ENCODE measurements at places on chromosomes 2 and 18.

- DNase-seq, result no peak
Observed at GRCh38 chr2:108588070-108588668, 53.9 kb downstream of the LIMS1 start.

DNA sequence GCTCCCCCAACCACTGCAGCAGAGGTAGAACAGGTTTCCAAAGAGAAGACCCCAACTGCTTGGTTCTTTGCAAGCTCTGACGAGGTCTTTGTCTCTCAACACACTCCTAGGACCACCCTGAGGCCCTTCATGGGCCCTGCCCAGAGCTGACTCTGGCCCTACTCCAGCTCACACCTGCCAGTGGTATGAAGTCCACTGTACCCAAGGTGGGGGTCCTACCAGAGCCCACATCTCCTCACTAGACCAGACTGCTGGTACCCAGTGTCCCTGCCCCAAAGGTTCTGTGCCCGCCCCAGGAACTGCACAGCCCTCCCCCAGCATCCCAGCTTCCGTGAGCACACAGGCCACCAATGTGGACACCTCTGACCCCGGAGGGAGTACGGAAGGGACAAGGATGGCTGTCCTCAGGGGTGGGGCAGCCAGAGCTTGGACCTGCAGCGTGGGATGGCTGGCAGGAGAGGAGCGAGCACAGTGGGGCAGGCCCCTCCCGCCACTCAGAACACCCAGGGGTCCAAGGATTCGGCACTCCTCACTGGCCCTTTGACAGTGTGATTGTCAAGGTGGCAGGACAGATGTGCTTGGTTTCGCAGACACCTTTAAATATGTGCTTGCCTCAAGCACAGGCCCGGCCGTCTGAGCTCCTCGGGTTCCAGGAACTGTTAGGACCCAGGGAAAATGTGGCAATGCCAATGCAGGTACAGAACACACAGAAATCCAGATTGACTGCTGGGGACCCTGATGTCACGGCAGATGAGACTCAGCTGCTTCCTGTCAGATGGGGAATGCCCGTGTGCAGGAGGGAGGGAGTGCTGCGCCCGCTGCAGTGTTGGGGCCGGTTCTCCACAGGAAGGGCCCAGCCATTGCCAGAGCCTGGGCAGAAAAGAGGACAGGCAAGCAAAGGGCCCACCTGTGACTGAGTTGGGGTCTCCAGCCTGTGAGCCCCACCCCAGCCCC is 51.2 kb downstream of the MTERF4 start:
- no peak for DNase-seq

GRCh38 chr18:27789406-27789805 is 387.5 kb downstream of the CDH2 start:
- no peak for DNase-seq

DNA sequence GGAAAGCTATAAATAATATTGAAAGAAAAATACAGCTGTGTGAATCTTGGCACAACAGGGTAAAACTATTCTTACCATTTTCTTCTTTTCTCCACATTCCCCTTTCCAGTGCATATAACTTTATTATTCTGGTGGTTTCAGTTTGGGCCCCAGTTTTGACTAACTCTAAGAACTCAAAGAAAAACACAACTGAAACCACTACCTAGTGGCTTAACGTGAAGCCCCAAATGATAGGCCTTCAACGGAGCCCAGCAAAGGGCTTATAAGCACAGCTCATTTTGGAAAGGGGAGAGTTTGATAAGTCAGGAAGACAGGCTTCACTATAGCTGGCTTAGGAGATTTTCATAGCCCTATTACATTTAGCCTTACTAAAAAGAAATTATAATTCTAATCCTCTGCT is 62.4 kb downstream of the PPP1R1C start:
- no peak for DNase-seq

DNA sequence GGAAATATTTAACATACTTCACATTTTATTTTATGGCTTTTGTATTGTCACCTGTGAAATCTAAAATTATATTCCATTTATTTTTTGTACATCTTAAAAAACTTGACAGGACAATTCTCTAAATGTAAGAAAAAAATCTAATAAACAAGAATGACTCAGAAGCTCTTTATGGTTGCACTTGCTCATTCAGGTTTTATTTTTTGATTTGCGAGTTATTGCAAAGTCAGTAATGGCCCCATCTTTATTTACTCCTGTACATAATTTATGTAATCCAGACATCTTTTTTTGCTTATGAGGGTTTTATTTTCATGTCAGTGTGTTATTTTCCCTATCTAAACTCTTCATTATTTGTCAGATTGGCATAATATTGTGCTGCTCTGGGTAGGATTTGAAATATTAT is 145.1 kb downstream of the MBD5 start:
- no peak for DNase-seq

- DNase-seq, result no peak
Observed at GRCh38 chr2:188305271-188305670, 13.6 kb downstream of the GULP1 start.

GRCh38 chr2:127762846-127763245 is 48.1 kb downstream of the WDR33 start:
- DNase-seq, result no peak

GRCh38 chr18:39299152-39299551 is 1733.6 kb upstream of the CELF4 start:
- DNase-seq, result no peak

DNA sequence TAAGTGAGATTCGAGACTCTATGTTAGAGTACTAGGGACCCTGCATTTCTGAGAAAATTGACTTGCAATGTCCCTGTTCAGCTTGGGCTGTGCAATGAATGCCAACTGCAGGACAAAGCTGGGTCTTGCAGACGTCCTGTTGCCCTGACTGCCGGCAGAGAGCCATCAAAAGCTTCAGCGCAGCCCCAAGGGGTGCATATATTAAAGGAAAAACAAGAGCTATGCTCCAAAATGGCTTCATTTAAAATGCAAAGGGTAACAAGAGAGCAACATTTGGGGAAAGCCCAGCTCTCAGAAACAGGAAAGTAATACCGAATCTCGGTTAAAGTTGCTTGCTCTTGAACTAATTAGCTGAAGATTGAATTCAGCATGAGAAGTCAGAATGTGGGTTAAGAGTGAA is 110.9 kb upstream of the PNPT1 start:
- DNase-seq, result no peak

GRCh38 chr2:150526827-150527226 is 39.4 kb upstream of the RND3 start:
- DNase-seq, result no peak

All from NCI-H1092 (cell line).